Gastrocnemius medialis (tissue), 4 donors: ENCODE measurements at places on chromosomes 7 and 10.
A peak's percentile ranks its signal among the peaks of the same experiment; 100 is the strongest.

- H3K36me3 ChIP-seq, result peaks cover 2% of the 10 kb centered on the region
- no peak overlapping the region for H3K27ac ChIP-seq
- H3K4me1 ChIP-seq, result no peaks in the 10 kb centered on the region
These were observed 20.3 kb downstream of the UROS start for GRCh38 chr10:125802739-125803138.

GRCh38 chr10:92846854-92847201, 1.5 kb upstream of the EXOC6 start:
- no peak overlapping the region for H3K4me3 ChIP-seq
- H3K27me3 ChIP-seq, result no peaks in the 10 kb centered on the region

- H3K36me3 ChIP-seq, result no peaks in the 10 kb centered on the region
- H3K4me1 ChIP-seq, result no peaks in the 10 kb centered on the region
- H3K27me3 ChIP-seq, result no peaks in the 10 kb centered on the region
- no peak for DNase-seq
- H3K27ac ChIP-seq, result no peak overlapping the region
These were observed 49.8 kb downstream of the CARD11 start for GRCh38 chr7:2993868-2994267.

DNA sequence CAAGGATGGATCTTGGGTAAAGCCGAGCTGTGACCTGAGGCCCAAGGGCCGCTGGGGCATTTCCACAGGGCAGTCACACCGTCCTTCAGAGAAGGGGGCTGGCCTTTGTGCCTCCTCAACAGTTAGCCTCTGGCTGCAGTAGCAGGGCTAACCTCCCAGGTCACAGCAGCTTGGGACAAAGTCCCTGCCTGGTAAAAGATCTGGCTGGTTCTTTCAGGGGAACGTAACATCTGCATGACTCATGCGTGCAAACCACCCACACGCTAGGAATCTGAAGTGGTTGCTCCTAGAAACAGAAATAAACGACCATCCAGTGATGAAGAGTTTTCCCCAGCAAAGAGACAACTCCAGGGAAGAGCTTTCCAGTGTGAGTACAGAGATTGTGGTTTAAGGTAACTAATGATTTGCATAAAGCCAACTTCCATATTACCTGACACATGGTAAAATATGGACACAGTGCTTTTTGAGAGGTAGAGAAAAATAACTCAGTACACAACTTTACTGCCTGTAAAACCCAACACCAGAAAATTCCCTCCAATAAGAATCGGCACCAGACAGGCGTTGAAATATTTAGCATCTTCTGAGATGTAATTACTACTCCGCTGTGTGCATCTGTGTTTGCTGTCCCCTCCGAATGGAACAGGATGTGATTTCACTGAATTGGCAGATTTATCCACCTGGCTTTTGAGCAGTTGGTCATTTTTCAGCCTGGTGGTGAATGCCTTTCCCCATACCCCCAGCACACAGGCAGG, 84.9 kb upstream of the ADRB1 start:
- no peaks in the 10 kb centered on the region for H3K27me3 ChIP-seq
- H3K27ac ChIP-seq, result no peak overlapping the region

- no peak overlapping the region for H3K27ac ChIP-seq
- H3K27me3 ChIP-seq, result no peaks in the 10 kb centered on the region
- no peak overlapping the region for H3K4me3 ChIP-seq
- H3K4me1 ChIP-seq, result no peaks in the 10 kb centered on the region
- H3K36me3 ChIP-seq, result no peaks in the 10 kb centered on the region
These were observed 58.1 kb upstream of the ST8SIA6 start for GRCh38 chr10:17512341-17513001.

GRCh38 chr7:140058517-140058916, 4.2 kb downstream of the PARP12 start:
- peaks cover 6% of the 10 kb centered on the region for H3K4me1 ChIP-seq
- no peak for DNase-seq
- H3K36me3 ChIP-seq, result no peaks in the 10 kb centered on the region
- no peaks in the 10 kb centered on the region for H3K27me3 ChIP-seq
- H3K4me3 ChIP-seq, result no peak overlapping the region
- no peak overlapping the region for H3K27ac ChIP-seq

DNA sequence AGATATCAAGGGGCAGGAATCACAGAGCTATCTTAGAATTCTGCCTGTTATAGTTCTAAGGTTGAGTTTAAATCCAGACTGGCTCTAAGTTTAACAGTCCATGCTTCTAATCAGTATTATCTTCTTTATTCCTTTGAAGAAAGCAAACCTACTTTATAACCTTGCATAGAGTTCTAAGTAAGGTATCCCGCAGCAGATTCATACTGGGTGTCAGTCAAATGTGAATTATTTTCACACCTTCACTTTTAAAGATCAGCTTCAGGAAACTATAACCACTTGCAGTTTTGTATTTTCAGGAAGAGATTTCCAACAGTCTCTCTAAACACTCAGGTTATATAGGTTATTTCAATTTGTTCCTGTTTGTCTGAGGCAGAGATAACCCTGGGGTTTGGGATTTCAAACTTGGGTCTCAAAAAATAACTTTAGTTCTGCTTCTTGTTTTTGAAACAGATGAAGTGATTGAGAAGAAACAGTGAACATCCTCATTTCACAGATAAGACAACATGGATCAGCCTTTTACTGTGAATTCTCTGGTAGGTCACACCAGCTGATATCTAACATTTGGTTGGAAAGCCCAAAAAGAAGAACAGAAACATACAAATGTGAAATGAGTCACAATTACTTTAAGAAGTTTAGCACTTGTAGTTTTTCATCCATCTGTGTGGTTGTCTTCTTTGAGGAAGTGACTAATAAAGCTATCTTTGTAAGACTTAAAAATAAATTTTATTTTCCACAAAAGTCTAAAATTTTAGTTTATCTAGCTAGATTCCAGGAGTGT, 21.4 kb downstream of the STAMBPL1 start:
- H3K4me3 ChIP-seq, result no peak overlapping the region
- no peak overlapping the region for H3K27ac ChIP-seq
- DNase-seq, result no peak
- no peaks in the 10 kb centered on the region for H3K4me1 ChIP-seq
- no peaks in the 10 kb centered on the region for H3K27me3 ChIP-seq

DNA sequence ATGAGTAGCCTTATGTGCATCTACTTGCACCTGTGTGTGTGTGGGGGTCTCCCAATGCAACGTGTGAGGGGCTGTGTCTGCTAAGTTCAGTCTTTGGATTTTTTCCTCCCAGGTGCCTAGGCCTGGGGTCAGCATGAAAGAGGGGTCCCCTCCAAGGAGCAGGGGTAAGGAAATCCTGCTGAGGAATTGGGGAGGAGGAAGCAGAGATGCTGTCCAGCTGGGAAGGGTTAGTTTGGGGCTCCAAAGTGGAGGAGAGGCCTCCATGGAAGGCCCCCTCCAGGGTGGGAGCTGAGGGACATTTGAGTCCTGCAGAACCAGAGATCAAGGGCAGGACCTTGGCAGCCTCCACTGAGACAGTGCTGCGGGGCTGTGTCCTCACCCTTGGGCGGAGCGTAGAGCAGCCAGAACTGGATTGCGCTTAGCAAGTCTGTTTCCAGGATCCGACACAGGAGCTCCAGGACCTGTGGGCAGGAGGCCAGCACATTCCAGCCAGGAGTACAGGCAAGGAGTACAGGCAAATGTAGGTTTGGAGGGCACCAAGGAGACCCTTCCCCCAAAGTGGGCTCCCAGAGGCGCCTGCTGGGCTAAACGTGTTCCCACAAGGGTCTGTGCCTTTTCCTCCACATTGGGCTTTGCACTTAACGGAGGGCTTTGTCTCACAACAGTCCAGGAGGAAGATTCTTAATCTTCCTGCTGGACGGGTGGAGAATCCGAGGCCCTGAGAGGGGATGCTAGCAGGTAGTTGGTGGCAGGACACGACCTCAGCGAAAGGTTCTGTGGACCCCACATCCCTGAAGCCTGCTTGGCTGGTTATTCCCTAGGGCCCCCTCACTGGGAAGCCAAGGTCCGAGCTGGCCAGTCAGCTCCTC, 10.1 kb downstream of the TBATA start:
- no peaks in the 10 kb centered on the region for H3K4me1 ChIP-seq
- H3K4me3 ChIP-seq, result no peak overlapping the region
- H3K36me3 ChIP-seq, result no peaks in the 10 kb centered on the region

DNA sequence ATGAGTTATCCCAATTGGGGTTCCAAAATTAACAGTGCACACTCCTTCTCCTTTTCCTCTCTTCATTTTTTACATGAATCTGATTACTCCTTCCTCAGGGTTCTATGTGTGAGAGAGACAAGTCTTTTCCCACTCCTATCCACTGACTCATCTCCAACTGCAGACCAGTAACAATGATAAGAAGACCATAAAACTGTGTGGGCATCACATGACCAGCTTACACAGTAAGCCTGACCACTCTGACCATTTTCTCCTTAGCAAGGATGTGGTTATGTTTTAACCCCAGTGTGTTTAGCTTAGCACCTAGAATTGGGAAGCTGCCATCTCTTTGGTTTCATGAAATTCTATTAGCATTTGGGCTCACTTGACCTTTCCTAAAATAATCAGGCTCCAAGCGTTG, 145.0 kb upstream of the CALCR start:
- no peaks in the 10 kb centered on the region for H3K36me3 ChIP-seq
- no peaks in the 10 kb centered on the region for H3K27me3 ChIP-seq
- DNase-seq, result no peak

DNA sequence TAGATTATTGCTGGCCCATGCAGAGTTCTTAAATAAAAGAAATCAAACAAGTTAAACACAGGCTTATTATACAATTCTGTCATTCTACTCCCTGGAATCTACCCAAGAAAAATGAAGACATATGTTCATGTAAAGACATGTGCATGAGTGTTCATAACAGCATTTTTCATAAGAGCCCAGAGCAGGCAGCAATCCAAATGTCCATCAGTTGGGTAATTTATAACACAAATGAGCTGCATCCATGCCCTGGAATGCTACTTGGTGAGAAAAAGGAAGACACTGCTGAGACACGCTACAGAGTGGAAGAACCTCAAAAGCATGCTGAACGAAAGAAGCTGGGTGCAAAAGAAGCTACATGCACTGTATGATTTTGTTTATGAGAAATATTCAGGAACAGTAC, 342.6 kb downstream of the TCERG1L start:
- H3K4me3 ChIP-seq, result no peak overlapping the region
- H3K4me1 ChIP-seq, result no peaks in the 10 kb centered on the region
- H3K36me3 ChIP-seq, result no peaks in the 10 kb centered on the region
- no peak overlapping the region for H3K27ac ChIP-seq

- H3K4me3 ChIP-seq, result no peak overlapping the region
- H3K27me3 ChIP-seq, result no peaks in the 10 kb centered on the region
- H3K4me1 ChIP-seq, result peaks cover 21% of the 10 kb centered on the region
- H3K27ac ChIP-seq, result peak overlapping the region; percentile 50
These were observed 25.8 kb downstream of the ACTA2 start for GRCh38 chr10:88926566-88927415.

- no peaks in the 10 kb centered on the region for H3K27me3 ChIP-seq
- H3K4me3 ChIP-seq, result no peak overlapping the region
- H3K27ac ChIP-seq, result no peak overlapping the region
- no peaks in the 10 kb centered on the region for H3K4me1 ChIP-seq
- DNase-seq, result no peak
These were observed 343.0 kb upstream of the NPSR1 start for GRCh38 chr7:34315032-34315431.

- H3K4me3 ChIP-seq, result no peak within 1 kb of the TSS
- DNase-seq, result peak; percentile 29
- no peaks in the 10 kb centered on the region for H3K27me3 ChIP-seq
- no peaks in the 10 kb centered on the region for H3K4me1 ChIP-seq
These were observed at the start of gene CPA4 for GRCh38 chr7:130292682-130293257. CPA4 (plus strand) TSS chr7:130293161; CDS start chr7:130293181, 20 bp downstream.

- H3K27me3 ChIP-seq, result no peaks in the 10 kb centered on the region
- no peak overlapping the region for H3K4me3 ChIP-seq
- no peak for DNase-seq
- no peaks in the 10 kb centered on the region for H3K36me3 ChIP-seq
- H3K27ac ChIP-seq, result no peak overlapping the region
- H3K4me1 ChIP-seq, result no peaks in the 10 kb centered on the region
These were observed 80.3 kb upstream of the UCN3 start for GRCh38 chr10:5284311-5285057.

DNA sequence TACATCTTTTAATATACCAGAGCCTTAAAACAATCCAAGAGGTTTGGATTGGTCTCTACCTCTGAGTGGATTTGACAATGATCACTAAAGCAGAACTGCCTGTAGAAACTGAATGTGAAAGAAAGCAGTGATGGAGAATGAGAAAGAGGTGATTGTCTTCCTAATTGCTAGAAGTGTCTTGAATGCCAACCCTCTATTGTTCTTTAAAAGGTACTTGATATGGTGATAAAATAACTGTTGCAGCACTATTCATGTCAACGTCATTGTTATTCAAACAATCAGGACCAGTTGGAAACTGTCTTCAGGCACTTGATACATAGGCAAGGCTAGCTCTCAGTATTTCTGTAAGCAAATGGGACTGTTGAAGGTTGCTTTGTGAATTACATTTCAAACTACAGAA, 47.9 kb upstream of the ITPRID1 start:
- H3K36me3 ChIP-seq, result no peaks in the 10 kb centered on the region
- H3K4me3 ChIP-seq, result no peak overlapping the region
- DNase-seq, result no peak
- no peaks in the 10 kb centered on the region for H3K4me1 ChIP-seq
- no peak overlapping the region for H3K27ac ChIP-seq

GRCh38 chr10:128747582-128748346, 621.5 kb upstream of the MKI67 start:
- no peaks in the 10 kb centered on the region for H3K27me3 ChIP-seq
- no peak overlapping the region for H3K4me3 ChIP-seq
- H3K4me1 ChIP-seq, result no peaks in the 10 kb centered on the region
- H3K36me3 ChIP-seq, result no peaks in the 10 kb centered on the region

- H3K27ac ChIP-seq, result no peak overlapping the region
- peaks cover 15% of the 10 kb centered on the region for H3K4me1 ChIP-seq
- no peak overlapping the region for H3K4me3 ChIP-seq
- H3K36me3 ChIP-seq, result no peaks in the 10 kb centered on the region
- no peaks in the 10 kb centered on the region for H3K27me3 ChIP-seq
These were observed 275.8 kb downstream of the KCNMA1 start for GRCh38 chr10:77361831-77362230.

DNA sequence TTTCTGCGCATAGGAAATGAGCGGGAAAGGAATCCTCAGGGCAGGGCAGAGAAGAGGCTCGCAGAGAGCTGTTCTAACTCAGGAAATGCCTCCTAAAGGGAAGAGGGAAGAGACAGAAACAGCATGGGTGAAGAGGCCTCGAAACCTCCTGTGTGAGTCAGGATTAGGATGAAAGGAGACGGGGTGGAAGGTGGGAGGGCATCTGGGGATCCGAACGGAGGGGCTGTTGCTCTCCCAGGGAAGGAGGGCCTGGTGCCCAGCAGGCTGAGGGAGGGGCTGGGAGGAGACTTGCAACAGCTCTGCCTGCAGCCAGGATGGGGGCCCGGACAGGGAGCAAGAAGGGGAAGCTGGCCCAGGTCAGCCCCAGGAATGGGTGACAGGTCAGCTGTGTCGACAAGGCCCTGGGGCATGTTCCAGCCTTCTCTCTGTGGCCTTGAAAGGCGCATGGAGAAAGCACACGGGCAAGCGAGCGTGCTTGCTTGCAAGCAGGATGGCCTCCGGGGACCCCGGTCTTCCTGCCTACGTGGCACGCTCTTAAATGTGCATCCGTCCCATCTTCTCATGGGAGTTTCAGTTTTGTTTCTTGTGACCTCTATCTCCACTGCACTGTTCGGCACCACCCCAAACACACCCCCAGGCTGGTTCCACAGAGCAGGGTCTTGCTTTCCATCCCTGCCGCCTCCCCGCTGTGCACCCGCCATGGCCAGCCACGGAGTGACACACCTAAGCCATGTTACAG, 63.5 kb downstream of the HIPK2 start:
- H3K36me3 ChIP-seq, result no peaks in the 10 kb centered on the region
- H3K4me3 ChIP-seq, result no peak overlapping the region
- H3K27me3 ChIP-seq, result no peaks in the 10 kb centered on the region
